ENCODE measurements at places on chromosomes 2 and 18. TPM values are rescaled to one million over a fixed set of nuclear protein-coding genes. Genes with fewer than 3 reads are reported as not detected.

DNA sequence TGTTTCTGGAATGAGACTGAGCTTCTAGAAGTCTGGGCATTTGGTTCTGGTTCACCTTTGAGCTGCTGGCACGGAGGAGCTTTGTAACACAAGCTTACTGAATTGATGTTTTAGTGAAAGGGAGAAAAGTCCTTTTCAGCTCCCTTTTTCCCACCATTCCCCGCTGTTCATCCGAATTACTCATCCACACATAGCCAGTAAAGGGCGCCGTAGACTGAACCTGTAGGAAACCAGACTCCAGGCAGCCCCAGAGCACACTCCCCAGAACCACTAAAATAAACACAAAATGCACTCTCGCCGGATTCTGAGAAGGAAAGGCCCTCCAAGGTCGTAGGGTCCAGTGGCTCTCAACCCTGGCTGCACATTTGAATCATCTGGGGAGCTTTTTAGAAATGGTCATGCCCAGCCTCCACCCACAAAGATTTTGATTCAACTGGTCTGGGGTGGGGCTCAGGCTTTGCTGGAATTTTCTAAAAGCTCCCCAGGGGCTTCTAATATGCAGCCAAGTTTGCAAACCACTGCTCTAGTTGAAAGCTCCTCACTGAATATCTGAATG is 29.6 kb downstream of the TCF7L1 start:
- DNase-seq: peak; percentile 61

- no peak for DNase-seq
These were observed 11.1 kb downstream of the SCN3A start for GRCh38 chr2:165192729-165193128.

DNA sequence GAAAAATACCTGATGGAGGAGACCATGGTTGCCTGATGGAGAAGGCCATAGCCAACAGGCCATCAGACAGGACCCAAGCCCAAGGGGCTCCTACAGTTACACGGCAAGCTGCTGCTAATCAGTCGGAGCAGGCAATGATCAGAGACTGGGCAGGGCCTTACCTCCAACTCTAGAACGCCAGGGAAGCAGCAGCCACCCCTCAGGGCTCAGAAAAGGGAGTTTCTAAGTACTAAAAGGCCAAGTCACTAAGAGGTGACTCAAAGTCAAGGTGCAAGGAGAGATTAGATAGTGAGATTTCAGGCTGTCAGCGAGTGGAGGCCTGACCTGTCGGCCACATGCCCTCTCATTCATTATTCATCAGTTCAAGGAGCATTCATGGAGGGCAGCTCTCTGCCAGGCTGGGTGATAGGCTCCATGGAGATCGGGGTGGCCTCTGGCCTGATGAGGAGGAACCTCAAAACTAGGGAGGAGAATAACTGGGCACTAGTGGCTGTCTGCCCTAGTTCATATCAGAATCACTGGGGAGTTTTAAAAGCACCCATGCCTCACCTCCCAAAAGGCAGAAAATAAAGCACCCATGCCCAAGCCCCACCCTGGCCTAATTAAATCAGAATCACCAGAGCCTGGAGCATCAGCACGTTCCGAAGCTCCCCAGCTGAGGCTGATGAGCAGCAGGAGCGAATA is 3.6 kb downstream of the VIL1 start:
- DNase-seq: no peak

GRCh38 chr2:74499267-74499939 is at the start of gene LBX2:
TSS of gene LBX2 (minus strand) at chr2:74499603. CDS start at chr2:74499537, 66 bp downstream.
- DNase-seq: no peak

DNA sequence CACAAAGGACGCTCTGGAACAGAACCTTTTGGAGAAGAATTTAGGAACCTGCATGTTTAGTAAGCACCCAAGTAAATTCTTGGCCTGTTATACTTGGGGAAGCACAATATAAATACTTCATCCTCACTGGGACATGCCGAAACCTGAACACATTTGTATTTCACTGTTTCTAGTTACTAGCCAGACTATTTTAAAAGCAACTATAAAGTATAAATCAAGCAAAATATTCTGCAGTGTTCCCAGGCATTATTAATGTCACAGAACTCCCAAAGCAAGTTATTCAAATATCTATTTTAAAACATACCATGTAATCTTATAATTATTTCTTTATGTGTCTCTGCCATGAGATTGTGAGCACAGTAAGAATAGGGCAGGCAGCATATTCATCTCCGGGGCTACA is 54.8 kb downstream of the CALCRL start:
- no peak for DNase-seq

- DNase-seq: no peak
These were observed 15.2 kb downstream of the PAX3 start for GRCh38 chr2:222283634-222284033.

DNA sequence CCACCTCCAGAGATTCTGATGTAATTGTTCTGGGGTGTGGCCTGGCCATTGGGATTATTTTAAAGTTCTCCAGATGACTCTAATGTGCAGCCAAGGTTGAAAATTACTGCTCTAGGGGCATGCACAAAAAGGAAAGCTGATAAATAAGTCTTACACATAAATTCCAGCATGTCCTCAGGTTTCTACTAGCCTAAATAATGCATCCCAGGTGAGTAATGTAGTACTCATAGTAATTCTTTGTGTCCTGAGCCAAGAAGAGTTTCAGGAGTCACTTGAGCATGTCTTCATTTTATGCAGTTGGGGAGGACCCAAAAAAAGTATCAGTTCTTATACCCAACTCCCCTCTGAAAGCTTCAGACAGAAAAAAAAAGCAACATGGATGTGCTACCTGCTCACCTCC is 130.1 kb upstream of the SP5 start:
- no peak for DNase-seq

GRCh38 chr2:54440050-54440449 is 16.1 kb upstream of the SPTBN1 start:
- no peak for DNase-seq

DNA sequence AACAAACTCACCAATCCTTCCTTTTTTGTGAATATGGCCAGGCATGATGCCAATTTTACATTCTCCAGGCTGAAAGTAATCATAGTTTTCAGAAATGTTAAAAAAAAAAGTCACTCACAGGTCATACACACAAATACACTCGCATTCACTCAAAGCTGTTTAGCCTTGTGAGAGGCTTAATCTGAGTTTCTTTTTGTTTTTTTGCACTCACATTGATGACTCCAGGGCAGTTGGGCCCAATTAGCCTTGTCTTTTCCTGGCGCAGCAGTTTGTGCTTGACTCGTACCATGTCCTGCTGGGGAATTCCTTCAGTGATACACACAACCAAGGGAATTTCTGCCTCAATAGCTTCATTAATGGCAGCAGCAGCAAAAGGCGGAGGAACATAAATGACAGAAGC is 18.0 kb downstream of the SUCLG1 start:
- no peak for DNase-seq

GRCh38 chr2:17303054-17303453 is 215.2 kb downstream of the RAD51AP2 start:
- peak; percentile 74 for DNase-seq

DNA sequence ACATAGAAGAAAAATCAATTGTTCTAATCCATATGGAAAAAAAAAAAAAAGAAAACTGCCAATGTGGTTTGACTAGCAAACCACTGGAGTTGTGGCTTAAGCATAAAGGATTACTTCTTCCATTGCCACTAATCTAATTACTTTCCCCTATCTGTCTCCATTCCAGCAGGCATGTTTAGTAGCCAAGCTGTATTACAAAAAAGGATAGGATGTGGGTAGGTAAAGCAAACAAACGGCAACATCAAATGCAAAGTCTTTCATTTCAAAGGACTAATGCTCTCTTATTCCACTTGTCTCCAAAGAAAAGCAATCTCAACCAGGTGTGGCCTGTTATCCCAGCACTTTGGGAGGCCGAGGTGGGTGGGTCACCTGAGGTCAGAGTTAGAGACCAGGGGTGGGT is 36.5 kb downstream of the SLC8A1 start:
- DNase-seq: no peak

Gene CDH2
- 104 TPM for total RNA-seq

Gene RSAD2
- total RNA-seq: 157 TPM

Gene TRIM43
- total RNA-seq: not detected

Data from M059J (cell line).